Stomach (tissue), 19 donors: ENCODE measurements at places on chromosomes 3 and 15. TPM values are rescaled to one million over a fixed set of nuclear protein-coding genes. Genes with fewer than 3 reads are reported as not detected.

KBTBD13 gene
- total RNA-seq: not detected

CPNE9 gene
- not detected for total RNA-seq

ZFYVE19 gene
- 18.7 TPM for total RNA-seq

- no peak for DNase-seq
Observed at GRCh38 chr15:99955181-99955525, 221.9 kb upstream of the LYSMD4 start.

ROBO2 gene
- total RNA-seq: 0.29 TPM

DNA sequence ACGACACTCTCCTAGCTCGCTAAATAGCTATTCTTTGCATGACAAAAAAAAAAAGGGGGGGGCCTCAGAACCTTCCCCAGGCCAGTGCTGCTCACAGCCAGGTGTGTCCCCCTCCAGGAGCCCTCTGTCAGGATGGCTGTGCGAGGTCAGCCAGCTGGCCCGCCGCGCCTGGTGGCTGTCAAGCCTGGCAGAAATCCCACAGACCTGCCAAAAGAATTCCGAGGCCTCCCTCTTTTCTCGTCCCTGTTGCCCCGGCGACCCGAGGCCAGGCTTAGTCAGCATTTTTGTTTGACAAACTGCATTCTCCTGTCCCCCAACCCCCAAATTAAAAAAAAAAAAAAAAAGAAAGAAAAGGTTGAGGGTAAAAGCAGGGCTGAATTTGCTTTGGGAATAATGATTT is 61.9 kb downstream of the TM4SF4 start:
- DNase-seq: peak; percentile 74

TJP1 gene
- total RNA-seq: 79.4 TPM

GRCh38 chr3:49343163-49343562 is 3.3 kb upstream of the USP4 start:
- DNase-seq: no peak

ARL14 gene
- 19.4 TPM for total RNA-seq
